ENCODE measurements at places on chromosomes 1 and 21.

- no peak for DNase-seq
These were observed 47.8 kb downstream of the SELENOF start for GRCh38 chr1:86865973-86866637.

- DNase-seq: no peak
These were observed 126.8 kb downstream of the BEND5 start for GRCh38 chr1:48649880-48650279.

- DNase-seq: no peak
These were observed 9.4 kb downstream of the OXCT2 start for GRCh38 chr1:39761557-39762260.

DNA sequence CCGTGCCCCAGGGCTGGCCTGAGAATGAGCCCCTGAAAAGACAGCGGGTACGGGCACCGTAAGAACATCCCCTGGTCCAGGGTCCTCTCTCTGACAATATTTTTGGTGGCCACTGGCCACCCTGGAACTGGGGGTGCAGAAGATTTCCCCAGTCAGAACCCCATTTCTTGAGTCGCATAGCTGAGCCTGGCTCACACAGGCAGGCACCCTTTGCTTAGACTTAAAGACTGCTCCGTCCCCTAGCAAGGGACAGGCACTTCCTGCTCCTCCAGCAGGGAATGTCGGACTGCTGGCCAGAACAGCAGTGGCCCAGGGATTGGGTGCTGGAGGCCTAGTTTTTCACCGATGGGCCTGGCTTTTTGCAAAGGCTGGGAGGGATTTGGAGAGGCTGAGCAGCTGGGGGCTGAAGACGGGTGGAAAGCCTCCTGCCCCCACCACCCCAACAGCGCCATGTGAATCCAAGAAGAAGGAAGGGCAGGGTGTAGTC lies 4.3 kb downstream of the OLIG2 start:
- no peak for DNase-seq

GRCh38 chr1:115829023-115829674 lies 11.8 kb downstream of the NHLH2 start:
- no peak for DNase-seq

GRCh38 chr1:218200979-218201378 lies 84.1 kb upstream of the RRP15 start:
- DNase-seq: no peak

GRCh38 chr1:166884040-166884642 lies 8.1 kb upstream of the TADA1 start:
- no peak for DNase-seq

GRCh38 chr1:244450597-244451538 lies 841 bp downstream of the ADSS2 start:
- peak; percentile 22 for DNase-seq

DNA sequence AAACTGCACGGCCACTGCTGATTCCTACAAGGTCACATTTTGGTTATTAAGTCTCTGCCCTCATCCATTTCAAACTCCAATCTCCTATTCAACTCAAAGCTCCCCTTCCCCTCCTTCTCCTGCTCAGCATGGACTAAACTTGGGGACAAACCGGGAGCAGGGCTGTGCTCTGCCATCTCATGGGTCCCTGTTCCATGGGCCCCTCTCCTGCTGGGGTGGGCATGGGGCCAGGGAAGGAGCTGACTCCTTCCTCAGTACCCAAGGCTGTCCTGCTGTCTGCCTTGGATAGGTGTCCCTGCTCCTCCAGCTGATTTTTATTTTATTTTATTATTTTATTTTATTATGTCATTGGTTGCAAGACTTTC lies 27.1 kb downstream of the TNNT2 start:
- DNase-seq: no peak

GRCh38 chr1:198531891-198532290 lies 8.6 kb downstream of the ATP6V1G3 start:
- no peak for DNase-seq

GRCh38 chr1:183869664-183870063 lies 64.7 kb downstream of the RGL1 start:
- no peak for DNase-seq

- no peak for DNase-seq
These were observed 365.7 kb upstream of the USP24 start for GRCh38 chr1:55580845-55581332.

- no peak for DNase-seq
These were observed 622.4 kb upstream of the PKN2 start for GRCh38 chr1:88061492-88062177.

DNA sequence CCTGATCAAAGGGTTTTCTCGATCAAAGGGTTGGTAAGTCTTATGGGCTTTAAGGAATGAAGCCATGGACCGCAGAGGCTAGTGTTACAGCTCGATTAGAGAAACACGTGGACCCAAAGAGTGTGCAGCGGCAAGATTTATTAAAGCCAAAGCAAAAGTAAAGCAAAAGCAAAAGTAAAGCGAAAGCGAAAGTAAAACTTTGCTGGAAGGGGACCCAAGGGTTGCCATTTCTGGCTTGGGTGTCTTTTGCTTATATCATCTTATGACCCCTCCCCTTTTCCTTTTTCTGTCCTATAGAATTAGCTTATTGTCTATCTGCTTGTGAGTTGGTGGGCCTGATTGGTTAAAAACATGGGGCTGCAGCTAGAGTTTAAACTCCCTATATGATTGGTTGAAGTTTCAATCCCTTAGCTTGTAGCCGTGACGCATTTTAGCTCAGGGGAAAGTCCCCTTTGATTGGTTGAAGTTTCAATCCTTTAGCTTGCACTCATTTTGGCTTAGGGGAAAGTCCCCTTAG lies 957.0 kb downstream of the AMY1C start:
- DNase-seq: no peak

- DNase-seq: no peak
These were observed 49.7 kb downstream of the PBX1 start for GRCh38 chr1:164608651-164609057.

- DNase-seq: no peak
These were observed 273.7 kb downstream of the SRGAP2C start for GRCh38 chr1:121458291-121459048.

DNA sequence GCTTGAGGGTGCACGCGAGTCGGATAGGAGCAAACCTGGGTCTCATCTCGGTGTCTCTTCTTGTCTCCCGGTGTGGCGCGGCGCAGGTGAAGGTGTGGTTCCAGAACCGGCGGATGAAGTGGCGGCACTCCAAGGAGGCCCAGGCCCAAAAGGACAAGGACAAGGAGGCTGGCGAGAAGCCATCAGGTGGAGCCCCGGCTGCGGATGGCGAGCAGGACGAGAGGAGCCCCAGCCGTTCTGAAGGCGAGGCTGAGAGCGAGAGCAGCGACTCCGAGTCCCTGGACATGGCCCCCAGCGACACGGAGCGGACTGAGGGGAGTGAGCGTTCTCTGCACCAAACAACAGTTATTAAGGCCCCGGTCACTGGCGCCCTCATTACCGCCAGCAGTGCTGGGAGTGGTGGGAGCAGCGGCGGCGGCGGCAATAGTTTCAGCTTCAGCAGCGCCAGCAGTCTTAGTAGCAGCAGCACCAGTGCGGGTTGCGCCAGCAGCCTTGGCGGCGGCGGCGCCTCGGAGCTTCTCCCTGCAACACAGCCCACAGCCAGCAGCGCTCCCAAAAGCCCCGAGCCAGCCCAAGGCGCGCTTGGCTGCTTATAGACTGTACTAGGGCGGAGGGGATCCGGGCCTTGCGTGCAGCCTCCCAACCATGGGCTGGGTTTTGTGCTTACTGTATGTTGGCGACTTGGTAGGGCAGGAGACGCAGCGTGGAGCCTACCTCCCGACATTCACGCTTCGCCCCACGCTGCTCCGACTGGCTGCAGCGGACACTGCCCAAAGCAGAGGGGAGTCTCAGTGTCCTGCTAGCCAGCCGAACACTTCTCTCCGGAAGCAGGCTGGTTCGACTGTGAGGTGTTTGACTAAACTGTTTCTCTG lies 5.1 kb downstream of the HLX start:
- no peak for DNase-seq

GRCh38 chr1:145784409-145784808 lies 39.5 kb downstream of the RNF115 start:
- no peak for DNase-seq

DNA sequence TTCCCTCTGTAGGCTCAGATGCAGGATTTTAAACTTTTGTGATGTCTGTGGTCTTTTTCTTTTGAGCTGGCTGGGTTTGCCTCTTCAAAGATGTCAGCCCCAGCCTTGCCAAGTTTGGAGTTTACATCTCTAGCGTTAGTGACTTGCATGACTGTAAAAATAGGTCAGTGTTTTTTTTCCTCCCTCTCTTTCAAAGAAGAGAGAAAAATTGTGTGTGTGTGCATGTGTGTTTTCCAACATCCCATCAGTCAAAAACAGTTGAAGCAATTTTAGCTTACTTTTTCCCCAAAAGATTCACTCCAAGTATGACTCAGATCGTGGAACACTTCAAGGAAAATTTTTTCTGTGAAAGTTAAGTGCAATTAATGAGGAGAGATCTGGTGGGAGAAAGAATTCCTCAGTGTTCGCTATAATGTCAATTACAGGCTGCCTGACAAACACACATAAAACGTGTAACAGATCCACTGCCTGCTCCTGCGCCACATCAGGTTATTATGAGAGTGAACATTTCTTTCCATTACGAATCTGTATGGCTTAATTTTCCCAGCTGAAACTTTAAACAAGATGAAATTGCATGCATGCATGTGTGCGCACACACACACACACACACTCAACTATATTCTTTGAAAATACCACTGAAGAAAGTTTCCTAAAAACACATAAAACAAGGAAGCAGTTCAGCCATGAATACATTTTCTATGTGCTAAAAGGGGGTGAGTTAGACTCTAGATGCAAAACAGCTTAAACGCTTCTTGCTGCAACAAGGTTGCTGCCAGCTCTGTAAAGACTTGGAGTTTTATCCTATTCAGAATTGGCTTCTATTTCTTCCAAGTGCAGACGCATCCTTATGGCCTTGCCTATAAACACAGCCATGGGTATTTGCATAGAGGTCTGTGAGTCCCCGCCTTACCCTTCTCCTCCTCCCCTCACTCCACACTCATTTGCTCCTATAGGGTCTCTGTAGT lies 55.5 kb downstream of the TLR5 start:
- no peak for DNase-seq

DNA sequence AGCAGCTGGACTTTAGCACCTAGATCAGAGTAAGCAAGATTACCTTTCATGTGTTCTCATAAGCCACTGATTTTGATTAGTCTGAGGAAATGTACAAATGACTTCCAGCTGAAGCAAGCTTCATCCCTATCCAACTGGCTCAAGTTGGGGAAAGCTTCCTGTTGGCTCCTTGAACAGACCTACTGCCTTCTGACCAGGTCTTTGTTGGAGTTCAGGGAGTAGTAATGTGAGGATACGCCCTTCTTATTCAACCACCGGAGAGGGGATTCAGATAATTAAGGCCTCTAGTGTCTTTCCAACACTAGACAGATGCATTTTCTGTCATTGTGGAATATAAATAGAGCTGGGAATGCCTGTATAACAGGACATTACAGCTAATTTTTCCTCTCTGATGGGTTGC lies 268.9 kb downstream of the TGFB2 start:
- no peak for DNase-seq

DNA sequence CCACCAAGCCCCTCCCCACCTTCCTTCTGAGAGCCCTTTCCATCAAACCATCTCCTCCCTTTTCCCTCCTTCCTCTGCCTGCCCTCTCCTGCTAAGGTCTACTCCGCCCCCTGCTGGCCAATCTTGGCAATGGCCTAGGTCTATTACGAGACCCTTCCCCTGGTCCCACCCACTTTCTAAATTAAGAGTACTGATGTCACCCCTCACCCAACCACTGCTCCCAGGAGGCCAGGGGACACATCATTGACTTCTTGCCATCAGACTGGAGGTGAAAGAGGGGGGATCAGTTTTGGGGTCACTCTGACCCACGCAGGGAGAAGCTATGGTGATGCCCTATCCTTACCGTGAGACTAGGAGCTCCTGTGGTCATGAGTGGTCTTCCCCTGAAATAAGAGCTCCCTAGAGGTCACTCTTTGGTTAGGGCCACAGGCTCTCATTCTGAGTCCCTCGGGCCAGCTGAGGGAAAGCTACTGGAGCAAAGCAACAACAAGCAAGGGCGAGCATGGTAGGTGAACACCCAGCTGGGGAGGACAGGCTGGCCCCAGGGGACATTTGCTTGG lies 34.6 kb upstream of the S100A7 start:
- DNase-seq: peak; percentile 62

GRCh38 chr1:47942240-47942629 lies 55.0 kb downstream of the TRABD2B start:
- no peak for DNase-seq

GRCh38 chr1:92804721-92805201 lies 19.9 kb upstream of the EVI5 start:
- DNase-seq: no peak

- no peak for DNase-seq
These were observed 104.1 kb downstream of the DAB1 start for GRCh38 chr1:57319791-57320190.

GRCh38 chr1:224262373-224263054 lies 67.5 kb downstream of the NVL start:
- DNase-seq: no peak

DNA sequence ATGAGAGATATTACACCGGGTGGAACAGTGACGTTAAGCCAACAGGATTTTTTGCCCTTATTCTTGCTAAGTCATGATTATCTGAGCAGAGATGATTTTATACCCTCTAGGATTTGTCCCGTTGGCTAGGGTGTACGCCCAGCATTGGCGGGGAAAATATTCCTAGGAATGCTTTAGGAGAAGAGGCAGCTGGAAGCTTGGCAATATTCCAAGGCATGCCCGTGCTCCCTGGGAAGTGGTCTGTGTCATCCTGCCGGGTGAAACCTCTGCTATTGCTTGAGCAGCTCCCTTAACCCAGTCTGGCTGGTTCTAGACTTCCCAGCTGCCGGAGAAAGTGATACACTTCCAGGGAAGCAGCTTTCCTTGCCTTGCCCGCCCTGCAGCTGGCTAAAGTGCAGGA lies 16.2 kb downstream of the CHRNB2 start:
- no peak for DNase-seq

- no peak for DNase-seq
These were observed 42.4 kb upstream of the HP1BP3 start for GRCh38 chr1:20829531-20829930.

GRCh38 chr21:46189959-46190490 lies 5.8 kb upstream of the SPATC1L start:
- no peak for DNase-seq

DNA sequence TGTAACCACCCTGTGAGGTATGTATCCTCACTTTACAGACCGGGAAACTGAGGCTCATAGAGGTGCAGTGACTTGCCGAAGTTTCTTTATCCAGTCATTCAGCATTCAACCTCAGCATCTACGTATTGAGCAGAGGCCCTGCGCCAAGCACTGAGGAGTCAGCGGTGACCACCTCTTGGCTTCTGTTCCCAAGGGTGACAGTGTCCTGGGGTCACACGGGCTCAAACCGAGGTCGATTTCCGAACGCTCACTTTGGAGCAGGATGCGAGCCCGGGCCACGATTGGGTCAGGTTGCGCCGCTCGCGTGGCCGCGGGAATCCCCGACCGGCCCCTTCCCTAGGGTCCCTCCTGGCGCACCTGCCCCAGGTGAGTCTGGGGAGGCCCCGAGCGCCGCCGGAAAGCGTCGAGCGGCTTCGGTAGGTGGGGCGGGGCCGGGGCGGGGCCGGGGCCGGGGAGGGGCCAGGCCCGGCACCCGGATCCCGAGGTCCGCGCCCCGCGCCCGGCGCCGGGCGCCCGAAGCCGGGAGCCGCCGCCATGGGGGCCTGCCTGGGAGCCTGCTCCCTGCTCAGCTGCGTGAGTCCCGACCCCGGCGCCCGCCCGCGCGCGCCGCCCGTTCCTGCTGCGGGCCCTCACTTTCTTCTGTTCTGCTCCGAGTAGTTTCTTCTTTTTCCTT lies at the start of gene SERINC2:
Gene SERINC2, plus strand, starts transcription at position 482 of the 673 bp plus-strand sequence. Its CDS starts 53 bp downstream, at position 535.
- peak; percentile 2 for DNase-seq

- no peak for DNase-seq
These were observed 419.9 kb downstream of the PTPRU start for GRCh38 chr1:29655945-29656850.
